Activated CD8-positive, alpha-beta T cell treated with anti-CD3 and anti-CD28 coated beads, Interleukin-2, amount 10 ng/mL, durations not matched to agents 7 days and 5 days (primary cell): ENCODE measurements at places on chromosomes 11 and 22. TPM values are rescaled to one million over a fixed set of nuclear protein-coding genes. Genes with fewer than 3 reads are reported as not detected.

Gene TUBGCP6
- total RNA-seq = 53.2 TPM

GRCh38 chr11:112523031-112523430 lies 262.4 kb upstream of the PLET1 start:
- H3K36me3 ChIP-seq = no peaks in the 10 kb centered on the region
- no peak overlapping the region for H3K4me3 ChIP-seq
- no peak for DNase-seq
- peaks cover 9% of the 10 kb centered on the region for H3K4me1 ChIP-seq

- DNase-seq = peak; percentile 62
- no peak overlapping the region for H3K4me3 ChIP-seq
- no peak overlapping the region for H3K27ac ChIP-seq
Measured at GRCh38 chr11:67053896-67054329, 2.7 kb upstream of the RHOD start.

DNA sequence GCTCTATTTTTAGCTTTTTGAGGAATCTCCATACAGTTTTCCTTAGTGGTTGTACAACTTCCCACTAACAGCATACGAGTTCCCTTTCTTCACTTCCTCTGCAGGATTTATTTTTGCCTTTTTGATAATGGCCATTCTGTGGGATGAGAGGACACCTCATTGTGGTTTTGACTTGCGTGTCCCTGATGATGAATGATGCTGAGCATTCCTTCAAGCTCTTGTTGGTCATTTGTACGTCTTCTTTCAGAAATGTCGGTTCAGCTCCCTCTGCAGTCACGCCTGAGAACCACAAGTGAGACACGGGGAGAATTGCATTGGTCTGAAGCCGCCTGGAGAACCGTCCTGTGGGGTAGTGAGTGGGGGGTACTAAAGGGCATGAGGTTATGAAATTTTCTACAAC lies 2.0 kb upstream of the KRTAP5-10 start:
- H3K4me3 ChIP-seq = no peak overlapping the region
- peaks cover 28% of the 10 kb centered on the region for H3K27me3 ChIP-seq
- H3K36me3 ChIP-seq = no peaks in the 10 kb centered on the region
- H3K4me1 ChIP-seq = no peaks in the 10 kb centered on the region
- DNase-seq = peak; percentile 33

DNA sequence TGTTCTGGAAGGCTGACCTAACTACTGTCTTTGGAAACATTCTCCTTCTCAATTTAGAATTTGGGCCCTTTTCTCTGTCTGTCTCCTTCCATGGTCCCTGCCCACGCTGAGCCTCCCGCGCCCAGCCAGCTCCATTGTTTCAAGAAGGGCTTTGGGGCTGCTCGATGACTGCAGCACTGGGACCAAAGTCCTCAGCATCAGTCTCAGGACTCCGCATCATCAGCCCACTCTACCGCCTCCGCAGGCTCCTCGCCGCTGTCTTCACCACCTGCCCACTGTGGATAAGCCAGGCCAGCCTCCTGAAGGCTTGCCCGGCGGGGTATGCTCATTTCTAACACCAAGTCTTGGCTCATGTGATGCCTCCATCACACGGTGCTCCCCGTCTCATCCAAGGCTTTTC lies 81.3 kb downstream of the ZBTB16 start:
- no peak overlapping the region for H3K4me3 ChIP-seq
- H3K36me3 ChIP-seq = peaks cover 2% of the 10 kb centered on the region
- no peak for DNase-seq
- H3K4me1 ChIP-seq = peaks cover 24% of the 10 kb centered on the region
- no peak overlapping the region for H3K27ac ChIP-seq
